Coronary artery (tissue), 2 donors: ENCODE measurements at places on chromosomes 7 and 10.
A peak's percentile ranks its signal among the peaks of the same experiment; 100 is the strongest.

- DNase-seq = no peak
These were observed 9.9 kb upstream of the SMKR1 start for GRCh38 chr7:129492391-129492790.

- no peak for DNase-seq
These were observed 129.3 kb downstream of the PAXIP1 start for GRCh38 chr7:154873500-154874121.

DNA sequence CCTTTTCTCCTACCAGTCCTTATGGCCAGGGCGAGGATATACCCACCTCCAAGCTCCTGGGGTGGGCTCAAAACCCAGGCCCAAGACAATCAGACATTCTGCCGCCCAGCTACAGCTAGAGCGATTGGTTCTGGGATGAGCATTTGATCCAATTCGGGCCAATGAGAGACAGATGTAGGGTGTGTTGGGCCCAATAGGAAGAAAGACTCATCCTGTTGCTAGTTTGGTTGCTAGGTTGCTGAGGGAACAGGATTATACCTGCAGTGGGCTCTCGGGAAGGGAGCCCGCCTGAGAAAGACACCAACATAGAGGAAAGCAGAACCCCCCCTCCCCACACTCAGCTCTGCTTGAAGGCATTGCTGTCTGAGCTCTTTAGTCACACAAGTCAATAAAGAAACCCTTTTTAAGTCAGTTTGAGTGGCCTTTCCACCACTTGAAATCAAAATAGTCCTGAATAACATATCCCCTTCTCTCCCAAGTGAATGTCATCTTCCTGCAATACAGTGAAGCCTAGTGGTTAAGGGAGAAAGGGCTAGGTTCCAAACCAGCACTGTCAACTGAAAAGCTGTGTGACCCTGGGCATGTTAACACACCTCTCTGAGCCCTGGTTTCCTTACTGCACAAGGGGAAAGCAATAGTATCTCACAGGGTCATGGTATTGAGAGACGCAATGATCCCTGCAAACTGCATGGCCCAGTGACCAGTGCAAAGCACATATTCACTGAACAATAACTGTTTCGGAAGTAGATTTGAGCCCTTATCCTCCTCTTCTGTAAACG lies 21.8 kb downstream of the ITPRIP start:
- DNase-seq = no peak

GRCh38 chr10:86327954-86328725 lies 38.5 kb downstream of the GRID1 start:
- no peak for DNase-seq

- no peak for DNase-seq
These were observed 108.2 kb downstream of the ANKRD61 start for GRCh38 chr7:6139189-6139996.

GRCh38 chr7:42170724-42171123 lies 66.3 kb downstream of the GLI3 start:
- DNase-seq = no peak

DNA sequence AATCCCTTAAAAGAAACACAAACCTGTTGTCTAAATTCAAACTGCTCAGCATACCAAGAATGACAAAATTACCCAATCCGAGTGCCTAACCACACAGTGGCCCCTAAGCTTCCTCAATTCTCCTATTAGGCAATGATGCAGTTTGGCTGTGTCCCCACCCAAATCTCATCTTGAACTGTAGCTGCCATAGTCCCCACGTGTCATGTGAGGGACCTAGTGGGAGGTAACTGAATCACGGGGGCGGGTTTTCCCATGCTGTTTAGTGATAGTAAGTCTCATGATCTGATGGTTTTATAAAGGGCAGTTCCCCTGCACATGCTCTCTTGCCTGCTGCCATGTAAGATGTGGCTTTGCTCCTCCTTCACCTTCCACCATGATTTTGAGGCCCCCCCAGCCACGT lies 21.9 kb downstream of the PSAP start:
- no peak for DNase-seq

DNA sequence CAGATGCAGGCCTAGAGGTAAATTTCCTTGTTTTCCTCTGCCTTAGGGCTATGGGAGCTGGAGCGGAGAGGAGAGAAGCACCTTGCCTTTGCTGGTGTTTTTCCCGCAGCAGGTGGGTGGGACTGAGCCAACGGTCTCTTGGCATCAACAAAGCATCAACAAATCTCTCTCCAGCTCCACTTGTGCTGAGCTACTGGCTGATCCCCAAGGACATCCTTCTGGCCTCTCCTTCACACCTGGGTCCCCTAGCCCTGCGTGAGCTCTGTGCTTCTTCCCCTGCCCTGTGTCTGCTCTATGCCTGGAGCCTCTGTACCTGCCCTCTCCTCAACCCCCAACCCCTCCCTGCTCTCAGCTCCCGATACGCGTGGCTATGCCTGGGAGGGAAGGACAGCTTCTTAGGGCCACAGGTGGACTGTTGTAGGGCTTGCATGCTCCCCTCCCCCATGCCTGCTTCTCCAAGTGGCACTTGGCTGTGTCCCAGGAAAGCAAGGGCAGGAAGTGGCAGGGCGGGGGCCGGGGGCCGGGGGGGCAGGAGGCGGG lies 3.2 kb upstream of the CLDN4 start:
- no peak for DNase-seq

- no peak for DNase-seq
These were observed 434.1 kb downstream of the DNAJB9 start for GRCh38 chr7:109003742-109004141.

- DNase-seq = no peak
These were observed 650.5 kb upstream of the SORCS1 start for GRCh38 chr10:107814865-107815487.

- DNase-seq = no peak
These were observed 97.7 kb downstream of the CUBN start for GRCh38 chr10:17031637-17032635.

DNA sequence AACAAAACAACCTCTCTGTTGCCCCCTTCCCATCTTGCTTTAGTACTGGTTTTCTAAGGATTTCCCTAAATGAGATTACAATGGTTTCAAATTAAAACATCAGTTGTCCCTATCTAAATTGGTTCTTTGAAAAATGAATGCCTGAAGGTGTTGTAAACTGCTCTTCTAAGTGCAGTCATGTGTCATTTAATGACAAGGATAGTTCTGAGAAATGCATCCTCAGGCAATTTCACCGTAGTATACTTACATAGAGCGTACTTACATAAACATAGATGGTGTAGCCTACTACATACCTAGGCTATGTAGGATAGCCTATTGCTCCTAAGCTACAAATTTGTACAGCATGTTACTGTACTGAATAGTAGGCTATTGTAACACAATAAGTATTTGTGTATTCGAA lies 278.1 kb downstream of the MAGI2 start:
- DNase-seq = no peak

- no peak for DNase-seq
These were observed 41.9 kb downstream of the IQUB start for GRCh38 chr7:123492485-123492884.

DNA sequence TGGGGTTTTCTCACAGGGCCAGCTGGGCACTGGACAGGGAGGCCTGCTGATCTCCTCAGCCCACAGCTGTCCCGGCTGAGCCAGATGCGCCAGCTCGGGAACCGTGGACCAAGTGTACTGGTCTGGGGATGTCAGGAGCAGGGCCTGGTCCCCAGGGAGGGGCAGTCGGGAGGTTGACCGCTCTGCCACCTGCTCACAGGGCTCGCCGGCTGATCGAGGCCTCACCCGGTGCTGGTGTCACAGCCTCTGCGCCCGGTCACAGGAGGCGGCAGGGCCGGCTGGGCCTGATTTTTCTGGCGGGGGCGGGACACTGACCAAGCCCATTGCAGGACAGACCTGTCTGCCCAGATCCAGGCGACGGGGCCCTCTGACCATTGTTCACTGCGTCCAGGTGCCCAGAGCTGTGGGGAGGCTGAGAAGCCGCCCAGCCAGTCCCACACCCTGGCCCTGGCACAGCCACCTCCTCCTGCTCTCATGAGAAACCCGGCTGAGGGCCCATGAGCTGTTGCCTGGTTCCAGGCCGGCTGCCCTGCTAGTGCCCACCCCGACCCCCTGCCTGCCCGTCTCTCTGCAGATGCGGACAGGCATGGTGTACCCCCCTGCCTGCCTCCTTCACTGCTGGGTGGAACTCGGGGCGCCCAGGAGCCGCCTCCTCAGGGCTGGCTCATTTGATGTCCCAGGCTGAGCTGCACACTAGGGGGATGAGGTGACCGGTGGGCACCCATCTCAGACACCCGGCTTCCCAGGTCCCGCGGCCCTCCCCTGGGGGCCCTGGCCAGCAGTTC lies 3.0 kb upstream of the TMEM184A start:
- no peak for DNase-seq

- DNase-seq = no peak
These were observed 4.4 kb upstream of the BET1 start for GRCh38 chr7:94008537-94008936.

GRCh38 chr7:116877443-116878217 lies 15.2 kb downstream of the CAPZA2 start:
- no peak for DNase-seq

DNA sequence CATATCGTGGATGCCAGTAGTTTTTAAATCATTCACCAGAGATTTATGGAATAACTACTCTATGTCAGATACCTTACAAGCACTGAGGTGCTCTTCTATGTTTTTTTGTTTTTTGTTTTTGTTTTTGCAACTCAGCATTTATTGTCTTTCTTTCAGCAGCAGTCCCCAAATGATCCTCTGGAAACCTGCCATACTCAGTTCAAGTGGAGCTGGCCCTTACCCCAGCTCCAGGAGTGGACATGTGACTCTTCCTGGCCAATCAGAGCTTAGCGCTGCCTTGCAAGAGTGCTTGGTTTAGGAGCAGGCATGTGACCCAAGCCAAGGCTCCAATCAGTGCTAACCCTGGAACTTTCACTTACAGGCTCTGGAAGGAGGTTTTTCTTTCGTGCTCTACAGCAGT lies 356.6 kb upstream of the ZMIZ1 start:
- no peak for DNase-seq

DNA sequence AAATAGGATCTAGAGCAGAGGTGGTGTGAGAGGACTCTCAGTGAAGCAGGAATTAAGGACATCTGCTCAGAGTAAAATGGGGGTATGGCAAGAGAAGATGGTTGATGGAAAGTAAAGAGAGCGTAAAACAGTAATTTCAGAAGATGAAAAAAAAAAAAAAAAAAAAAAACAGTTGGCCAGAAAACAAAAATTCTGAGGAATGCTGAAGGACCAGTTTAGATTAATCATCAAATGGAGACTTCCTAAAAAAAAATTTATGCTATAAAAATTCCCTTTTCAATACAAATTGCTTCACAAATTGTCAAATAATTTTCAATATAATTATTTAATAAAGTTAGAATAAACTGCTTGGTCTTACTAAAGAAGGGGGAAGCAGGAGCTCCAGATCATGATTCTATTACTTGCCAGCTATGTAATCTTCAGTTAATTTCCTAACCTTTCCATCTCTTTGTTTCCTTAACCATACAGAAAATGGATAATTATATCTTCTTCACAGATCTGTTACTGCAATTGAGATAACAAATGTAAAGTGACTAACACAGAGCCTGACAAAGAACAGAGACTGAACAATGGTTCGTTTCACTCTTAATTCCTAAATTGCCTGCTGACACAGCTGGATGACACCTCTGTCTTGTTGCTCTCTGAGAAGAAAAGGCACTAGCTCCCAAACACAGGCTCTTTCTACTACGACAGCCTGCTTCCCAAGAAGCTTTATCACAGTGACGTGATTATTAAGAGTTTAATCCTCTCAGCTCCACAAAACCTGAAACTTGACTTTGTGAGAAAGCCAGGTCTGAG lies 64.9 kb upstream of the GPR22 start:
- no peak for DNase-seq

DNA sequence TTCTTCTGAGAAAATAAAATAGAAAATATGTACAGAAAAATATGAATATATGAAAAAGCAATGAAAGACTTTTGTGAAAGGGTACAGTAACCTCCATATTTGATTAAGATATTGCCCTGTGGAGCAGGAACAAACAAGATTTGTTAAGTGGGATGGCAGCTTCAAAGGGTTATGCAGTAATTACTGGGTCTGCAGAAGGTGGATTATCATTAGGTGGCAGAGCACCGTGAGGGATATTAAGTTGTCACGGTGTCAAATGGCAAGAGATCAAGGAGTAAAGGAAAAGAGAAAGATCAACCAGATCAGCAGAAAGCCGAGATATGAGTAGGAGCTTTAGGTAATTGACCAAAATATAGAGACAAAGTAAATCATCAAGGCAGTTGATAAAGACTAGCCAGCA lies 44.1 kb downstream of the DGKB start:
- no peak for DNase-seq

GRCh38 chr7:47456210-47456955 lies 125.5 kb downstream of the TNS3 start:
- no peak for DNase-seq

GRCh38 chr7:2641406-2642393 lies 9.9 kb downstream of the TTYH3 start:
- DNase-seq = peak; percentile 97

GRCh38 chr10:111290649-111291048 lies 213.8 kb downstream of the ADRA2A start:
- DNase-seq = no peak

DNA sequence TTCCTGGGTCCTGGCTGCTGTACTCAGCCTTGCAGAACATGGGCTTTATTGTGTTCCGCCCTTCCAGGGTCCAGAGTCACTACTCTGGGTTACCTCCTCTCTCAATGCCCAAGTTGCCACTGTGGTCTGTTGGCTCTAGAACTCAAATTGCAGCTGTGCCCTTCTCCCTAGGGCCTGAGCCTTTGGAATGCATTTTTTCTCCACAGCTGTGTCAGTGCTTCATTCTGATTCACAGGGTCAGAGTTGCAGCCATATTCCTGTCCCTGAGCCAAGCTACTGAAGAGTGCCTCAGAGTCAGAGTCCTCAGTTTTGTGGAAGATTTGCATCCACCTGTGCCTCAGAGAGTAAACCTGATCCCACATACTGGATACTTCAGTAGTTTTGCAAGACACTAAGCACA lies 167.5 kb downstream of the ITGB1 start:
- no peak for DNase-seq

GRCh38 chr7:128357217-128357613 lies 4.3 kb downstream of the PRRT4 start:
- no peak for DNase-seq

DNA sequence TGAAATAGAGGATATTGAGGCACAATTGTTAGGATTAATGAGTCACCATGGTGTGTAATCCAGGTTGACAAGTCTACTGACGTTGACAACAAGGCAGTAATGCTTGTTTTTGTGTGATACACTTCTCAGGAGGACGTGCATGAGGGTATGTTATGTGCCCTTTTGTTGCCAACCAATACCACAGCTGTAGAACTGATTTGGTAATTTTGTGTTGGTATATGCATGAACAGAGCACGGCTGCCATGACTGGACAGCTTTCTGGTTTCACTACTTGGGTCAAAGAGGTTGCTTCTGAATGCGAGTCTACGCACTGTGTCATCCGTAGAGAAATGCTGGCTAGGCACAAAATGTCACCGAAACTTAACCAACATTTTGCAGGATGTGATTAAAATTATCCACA lies 32.9 kb downstream of the PHTF2 start:
- no peak for DNase-seq

DNA sequence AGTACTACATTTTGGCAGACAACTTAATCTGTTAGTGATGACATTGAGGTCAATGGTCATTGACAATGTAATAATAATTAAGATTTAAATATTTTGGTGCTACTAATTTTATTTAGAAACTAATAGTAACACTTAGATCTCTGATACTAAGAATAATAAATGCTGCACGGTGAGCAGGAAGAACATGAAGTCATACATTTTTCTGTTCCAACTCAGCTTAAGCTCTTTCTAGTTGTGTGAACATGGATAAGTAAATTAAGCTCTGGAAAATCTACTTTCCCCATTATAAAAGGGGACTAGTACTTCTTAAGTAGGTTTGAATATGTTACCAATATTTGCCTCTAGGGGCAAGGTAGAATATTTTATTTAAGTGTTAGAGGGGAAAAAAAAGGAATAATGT lies 65.9 kb upstream of the MEOX2 start:
- no peak for DNase-seq
